D341Med (cell line): ENCODE measurements at places on chromosomes 4 and X.

GRCh38 chr4:16263056-16263455, 36.8 kb upstream of the TAPT1 start:
- no peak for DNase-seq

DNA sequence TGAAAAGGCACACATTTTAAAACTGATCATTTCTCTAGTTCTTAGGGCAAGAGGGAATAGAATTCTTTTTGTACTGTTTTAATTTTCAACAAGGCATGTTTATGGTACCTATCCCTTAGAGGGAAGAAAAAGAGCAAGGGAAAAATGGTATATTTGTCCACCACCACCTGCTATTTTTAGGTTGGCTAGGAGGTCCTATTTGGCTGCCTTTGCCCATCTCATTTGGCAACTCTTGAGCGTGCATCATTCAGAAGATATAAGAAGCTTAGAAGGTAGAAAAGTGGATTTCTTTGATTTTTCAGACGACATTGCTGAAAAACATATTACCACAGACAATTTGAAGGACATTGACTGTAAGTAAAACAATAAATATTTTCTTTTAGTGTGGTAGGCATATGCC, 69.0 kb downstream of the DCK start:
- no peak for DNase-seq

GRCh38 chr4:10734697-10735096, 50.1 kb upstream of the CLNK start:
- DNase-seq: no peak

DNA sequence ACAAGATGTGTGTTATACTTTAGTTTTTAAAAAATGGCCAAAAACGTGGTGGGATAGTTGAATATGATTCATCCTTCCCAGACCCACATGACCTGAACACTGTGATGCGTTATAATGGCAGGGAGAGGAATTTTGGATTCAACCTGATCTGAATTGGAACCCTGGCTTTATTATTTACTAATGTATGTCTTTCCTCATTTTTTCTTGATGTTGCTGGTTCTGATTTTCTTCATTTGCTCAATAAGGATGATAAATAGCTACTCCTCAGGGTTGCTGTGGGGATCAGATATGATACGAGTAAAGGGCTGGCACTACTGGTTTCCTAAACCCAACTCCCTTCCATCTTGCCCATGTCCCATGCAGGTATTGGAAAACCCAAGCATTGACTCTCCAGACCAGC, 24.2 kb upstream of the ACSL1 start:
- no peak for DNase-seq

DNA sequence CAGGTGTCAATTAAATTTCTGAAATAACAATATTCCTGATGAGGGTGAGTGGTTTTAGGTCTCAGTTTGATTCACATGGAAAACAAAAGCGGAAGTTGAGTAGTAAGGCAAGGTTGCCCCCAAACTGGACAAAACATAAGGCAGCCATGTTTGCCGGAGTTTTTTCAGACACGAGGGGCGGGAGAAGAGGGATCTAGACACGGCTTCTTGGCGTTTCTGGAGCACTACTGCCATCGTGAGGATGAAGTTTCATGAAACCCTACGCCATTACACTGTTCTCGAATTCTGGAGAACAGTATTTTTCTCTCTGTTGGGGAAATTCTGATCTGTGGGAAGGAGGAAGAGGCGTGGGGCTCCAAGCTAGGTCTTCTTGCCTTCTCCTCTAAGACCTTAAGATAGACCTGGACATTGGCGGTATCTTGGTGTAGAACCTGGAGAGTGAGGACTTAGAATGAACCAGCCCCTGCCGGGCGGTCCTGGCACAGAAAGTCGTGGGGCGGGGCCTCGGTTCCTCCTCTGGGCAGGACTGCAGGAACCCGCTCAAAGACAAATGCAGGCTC, 160.3 kb downstream of the OR13H1 start:
- no peak for DNase-seq

DNA sequence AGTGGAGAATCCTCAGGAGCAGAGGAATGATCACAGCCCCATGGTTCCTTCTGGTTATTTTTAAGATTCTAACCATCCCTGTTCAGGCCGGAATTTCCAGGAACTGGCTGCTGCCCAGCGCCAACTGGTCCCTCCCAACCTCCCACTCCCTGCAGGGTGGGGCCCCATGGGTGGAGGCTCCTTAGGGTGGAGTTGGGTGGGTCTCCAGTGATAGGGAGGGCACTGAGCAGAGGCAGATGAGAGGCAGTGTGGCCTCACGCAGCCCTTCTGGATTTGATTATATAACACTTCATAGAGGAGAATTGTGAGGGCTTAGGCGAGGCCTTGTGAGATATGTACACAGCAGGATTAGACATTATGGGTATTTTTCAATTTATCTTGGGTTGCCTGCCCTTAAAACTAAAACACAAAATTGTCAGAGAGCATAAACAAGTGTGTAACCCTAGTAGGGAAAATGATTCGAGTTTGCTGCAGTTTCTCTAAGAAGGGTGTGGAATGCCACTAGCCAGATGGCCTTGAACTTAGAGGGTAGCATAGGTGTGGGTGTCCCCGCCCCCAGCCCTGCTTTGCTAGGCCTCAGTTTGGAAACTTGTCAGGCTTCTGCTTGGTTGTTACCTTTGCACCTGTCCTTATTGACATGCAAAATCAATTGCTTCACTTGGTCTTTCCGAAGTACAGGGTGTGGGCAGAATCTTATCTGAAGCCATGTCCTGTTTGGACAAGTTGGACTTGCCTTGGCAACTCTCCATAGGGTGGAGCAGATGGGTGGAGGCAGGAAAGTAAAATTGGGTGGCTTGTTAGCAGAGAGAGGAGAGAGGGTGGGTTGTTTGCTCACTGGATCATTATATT, 9.4 kb downstream of the KLF3 start:
- DNase-seq: no peak

DNA sequence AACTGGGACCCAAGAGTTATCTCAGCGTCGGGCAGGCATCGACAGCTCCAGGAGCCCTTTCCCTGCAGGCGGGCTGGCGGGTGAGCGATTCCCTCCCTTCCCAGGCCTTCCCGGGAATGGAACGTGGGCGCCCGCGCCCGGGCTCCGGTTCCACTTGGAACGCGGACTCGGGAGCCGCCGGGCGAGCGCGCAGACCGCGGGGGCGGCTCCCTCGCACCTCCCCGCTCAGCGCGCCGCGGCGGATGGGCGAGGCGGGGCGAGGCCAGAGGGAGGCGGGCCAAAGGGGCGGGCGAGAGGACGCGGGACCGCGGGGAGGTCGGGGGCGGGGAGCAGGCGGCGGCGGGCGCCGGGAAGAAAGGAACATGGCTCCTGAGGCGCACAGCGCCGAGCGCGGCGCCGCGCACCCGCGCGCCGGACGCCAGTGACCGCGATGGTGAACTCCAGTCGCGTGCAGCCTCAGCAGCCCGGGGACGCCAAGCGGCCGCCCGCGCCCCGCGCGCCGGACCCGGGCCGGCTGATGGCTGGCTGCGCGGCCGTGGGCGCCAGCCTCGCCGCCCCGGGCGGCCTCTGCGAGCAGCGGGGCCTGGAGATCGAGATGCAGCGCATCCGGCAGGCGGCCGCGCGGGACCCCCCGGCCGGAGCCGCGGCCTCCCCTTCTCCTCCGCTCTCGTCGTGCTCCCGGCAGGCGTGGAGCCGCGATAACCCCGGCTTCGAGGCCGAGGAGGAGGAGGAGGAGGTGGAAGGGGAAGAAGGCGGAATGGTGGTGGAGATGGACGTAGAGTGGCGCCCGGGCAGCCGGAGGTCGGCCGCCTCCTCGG, at the start of gene PKD2:
TSS of gene PKD2 (plus strand) at position 332 of the 818 bp plus-strand sequence. CDS start at position 431, 99 bp downstream.
- DNase-seq: peak; percentile 94

GRCh38 chrX:100745205-100745604, 13.3 kb upstream of the SYTL4 start:
- no peak for DNase-seq

DNA sequence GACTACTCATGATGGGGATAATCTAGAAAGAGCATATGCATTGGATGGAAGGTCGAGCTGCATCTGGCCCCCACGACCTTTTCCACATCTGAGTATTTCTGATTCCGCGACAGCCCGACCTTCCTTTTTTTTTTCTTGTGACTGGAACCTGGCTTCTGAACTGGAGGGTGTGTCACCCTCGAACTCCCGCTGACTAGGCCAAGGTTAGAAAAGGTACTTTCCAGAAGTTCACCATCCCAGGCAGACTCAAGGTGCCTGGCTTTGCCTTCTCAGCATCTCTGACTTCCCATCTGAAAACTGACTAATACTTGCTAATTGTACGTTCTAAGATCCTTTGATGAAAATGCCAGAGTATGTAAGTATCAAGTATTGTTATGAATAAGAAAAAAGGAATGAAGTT, 49.3 kb upstream of the CD40LG start:
- DNase-seq: no peak

DNA sequence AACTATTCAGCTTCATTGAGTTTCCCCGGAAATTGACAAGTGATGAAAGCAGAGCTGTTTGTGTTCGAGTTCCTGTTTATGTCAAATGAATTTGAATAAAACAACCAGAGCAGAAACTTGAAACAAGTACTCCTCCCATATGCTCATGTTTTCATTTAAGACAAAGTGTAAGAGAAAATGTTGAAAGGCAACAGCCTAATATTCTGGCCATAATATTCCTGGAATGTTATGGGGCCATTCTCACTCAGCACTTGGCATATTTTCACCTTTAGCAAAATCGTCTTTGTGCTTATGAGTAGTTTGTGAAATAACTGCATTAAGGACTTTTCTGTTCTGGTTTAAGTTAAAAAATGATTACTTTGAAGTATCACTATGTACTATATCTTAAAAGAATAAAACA, 276.0 kb upstream of the FAT1 start:
- no peak for DNase-seq

DNA sequence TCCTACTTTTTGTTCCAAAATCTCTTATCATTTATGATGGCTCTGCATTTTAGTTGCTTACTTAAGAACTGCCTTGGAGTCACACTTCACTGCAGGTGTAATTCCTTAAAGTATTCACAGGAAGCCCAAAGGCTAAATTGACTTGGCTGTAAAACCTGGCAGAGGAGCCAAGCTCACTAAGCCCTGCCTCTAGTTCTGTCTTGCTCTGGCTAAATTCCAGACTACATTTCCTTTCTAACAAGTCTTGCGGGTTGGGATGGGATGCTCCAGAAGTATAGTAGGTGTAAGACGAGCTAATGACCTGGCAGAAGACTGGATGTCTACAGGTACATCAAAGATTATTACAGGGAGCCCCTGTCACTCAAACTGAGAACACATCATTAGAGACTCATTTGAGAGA, 924.0 kb upstream of the INTU start:
- DNase-seq: no peak

GRCh38 chrX:3777416-3777815, 64.0 kb upstream of the PRKX start:
- no peak for DNase-seq

- peak; percentile 12 for DNase-seq
These were observed 453.0 kb downstream of the PCDH11X start for GRCh38 chrX:92232182-92232581.

GRCh38 chrX:107135049-107135964, 16.7 kb upstream of the RBM41 start:
- DNase-seq: no peak

DNA sequence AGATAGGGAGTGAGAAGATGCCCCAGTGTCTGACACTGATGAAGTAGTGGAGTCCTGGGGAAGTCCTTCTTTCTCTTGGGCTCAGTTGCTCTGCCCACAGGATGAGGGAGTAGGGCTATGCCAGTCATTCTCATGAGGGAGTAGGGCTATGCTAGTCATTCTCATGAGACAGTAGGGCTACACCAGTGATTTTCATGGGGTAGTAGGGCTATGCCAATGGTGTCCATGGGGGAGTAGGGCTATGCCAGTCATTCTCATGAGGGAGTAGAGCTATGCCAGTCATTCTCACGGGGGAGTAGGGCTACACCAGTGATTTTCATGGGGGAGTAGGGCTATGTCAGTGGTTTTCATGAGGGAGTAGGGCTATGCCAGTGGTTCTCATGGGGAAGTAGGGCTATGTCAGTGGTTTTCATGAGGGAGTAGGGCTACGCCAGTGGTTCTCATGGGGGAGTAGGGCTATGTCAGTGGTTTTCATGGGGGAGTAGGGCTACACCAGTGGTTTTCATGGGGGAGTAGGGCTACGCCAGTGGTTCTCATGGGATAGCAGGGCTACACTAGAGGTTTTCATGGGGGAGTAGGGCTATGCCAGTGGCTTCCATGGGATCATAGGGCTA, 43.3 kb upstream of the SOD3 start:
- DNase-seq: no peak

DNA sequence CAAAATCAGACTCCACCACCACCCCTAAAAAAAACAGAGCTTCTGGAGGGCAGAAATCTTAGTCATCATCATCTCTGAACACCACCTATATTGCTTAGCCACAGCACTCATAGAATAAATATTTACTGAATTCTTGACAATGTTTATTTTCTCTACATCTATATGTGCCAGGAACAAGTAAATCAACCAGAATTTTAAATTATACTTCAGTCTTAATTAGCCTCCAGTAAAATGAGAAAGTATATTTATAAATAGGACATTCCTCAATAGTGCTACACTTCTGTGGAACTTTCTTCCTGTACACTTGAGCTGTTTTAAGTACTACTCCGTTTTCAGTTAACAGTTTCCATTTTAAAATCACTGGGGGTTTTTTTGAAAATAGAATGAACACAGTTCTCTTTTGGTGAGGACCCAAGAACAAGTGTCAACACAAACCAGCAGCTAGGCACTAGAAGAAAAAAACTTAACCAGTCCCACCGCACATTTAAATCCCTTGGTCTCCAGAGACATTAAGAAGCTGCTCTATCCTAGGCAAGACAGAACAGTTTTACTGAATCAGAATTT, 25.5 kb downstream of the SMIM14 start:
- no peak for DNase-seq

- DNase-seq: peak; percentile 60
These were observed 94.9 kb upstream of the SHISA3 start for GRCh38 chr4:42302348-42302747.

DNA sequence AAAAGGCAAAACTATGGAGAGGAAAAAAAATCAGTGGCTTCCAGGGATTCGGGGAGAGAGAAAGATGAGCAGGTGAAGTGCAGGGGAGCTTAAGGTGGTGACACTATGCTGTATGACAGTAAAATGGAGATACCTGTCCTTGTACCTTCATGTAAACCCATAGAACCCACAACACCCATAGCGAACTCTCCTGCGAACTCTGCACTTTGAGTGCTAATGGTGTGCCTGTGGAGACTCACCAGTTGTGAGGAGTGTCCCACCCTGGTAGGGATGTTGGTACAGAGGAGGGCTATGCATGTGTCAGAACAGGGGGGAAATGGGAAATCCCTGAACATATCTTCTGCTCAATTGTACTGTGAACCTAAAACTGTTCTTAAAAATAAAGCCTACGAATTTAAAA, 42.8 kb downstream of the HMX1 start:
- peak; percentile 1 for DNase-seq

- peak; percentile 38 for DNase-seq
These were observed 79.8 kb upstream of the SMARCAD1 start for GRCh38 chr4:94127707-94128328.
